ENCODE measurements at places on chromosomes 16 and 17.

GRCh38 chr16:11581678-11582077 lies 5.0 kb downstream of the LITAF start:
- no peak for DNase-seq

GRCh38 chr17:55157165-55157564 lies 107.6 kb upstream of the HLF start:
- DNase-seq = no peak

GRCh38 chr16:71912534-71913275 lies 17.4 kb downstream of the IST1 start:
- DNase-seq = no peak

GRCh38 chr16:48347191-48347865 lies 37.9 kb downstream of the SIAH1 start:
- DNase-seq = no peak

DNA sequence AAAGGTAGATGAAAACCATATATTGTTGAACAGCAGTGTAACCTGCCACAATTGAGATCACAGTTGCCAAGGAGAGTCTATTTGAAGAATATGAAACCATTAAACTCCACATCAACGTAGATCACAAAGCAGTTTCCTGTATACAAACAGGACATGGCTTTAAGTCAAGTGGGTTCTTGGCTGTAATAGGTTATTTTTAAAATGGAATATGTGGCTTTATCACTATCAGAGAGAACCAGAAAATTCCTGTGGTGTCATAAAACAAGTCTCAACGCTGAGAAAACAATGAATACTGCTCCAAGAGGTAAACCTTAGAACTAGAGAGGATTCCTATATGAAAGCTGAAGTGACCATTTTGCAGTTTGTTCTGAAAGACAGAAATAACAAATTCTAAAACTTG lies 999.7 kb downstream of the CDH11 start:
- DNase-seq = no peak

GRCh38 chr16:57608462-57609113 lies 19.8 kb upstream of the ADGRG1 start:
- DNase-seq = no peak

GRCh38 chr16:11272921-11273720 lies at the start of gene PRM3:
PRM3 (minus strand) TSS chr16:11273629; CDS start chr16:11273595, 34 bp downstream.
- no peak for DNase-seq

DNA sequence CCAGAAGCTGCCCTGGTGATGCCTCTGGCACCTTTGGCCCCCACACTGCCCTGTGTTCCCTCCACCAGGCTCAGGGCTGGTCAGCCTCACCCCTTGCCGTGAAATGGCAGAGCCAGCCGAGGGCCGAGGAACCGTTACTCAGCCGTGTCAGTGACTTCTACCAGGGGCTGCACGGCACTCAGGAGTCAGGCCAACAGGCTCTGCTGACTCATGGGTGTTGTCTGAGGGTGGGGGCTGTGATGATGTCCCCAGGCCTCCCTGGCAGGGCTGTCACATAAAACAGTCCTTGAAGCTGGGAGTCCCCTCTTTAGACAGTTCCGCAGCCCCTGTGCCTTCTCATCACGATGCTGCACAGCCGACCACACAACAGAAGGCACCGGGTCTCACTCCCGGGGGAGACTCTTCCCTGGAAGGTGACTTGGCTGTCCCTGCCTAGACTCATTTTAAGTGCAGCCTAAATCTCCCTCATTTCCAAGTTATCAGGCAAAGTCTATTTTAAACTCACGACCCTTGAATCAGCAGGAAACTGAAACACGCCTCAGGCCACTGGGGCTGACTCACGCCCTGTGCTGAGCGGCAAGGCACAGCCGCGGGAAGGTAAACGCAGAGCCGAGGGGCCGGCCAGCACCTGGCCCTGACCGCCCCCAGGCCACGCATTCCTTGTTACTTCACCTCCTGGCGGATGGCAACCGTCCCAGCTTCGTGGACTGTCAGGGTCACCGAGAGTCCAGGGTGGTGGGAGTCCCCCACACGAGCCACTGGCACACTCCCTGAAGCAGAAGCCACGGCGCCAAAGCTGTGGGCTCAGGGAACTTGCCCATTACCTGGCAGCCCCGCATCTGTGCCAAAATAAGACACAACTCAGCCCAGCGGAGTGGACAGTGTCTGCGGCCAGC lies 102.6 kb downstream of the ZNF778 start:
- peak; percentile 50 for DNase-seq

GRCh38 chr17:40111221-40112128 lies 10.3 kb upstream of the MSL1 start:
- peak; percentile 65 for DNase-seq

GRCh38 chr16:2092256-2092620 lies 43.5 kb downstream of the PKD1 start:
- DNase-seq = no peak

DNA sequence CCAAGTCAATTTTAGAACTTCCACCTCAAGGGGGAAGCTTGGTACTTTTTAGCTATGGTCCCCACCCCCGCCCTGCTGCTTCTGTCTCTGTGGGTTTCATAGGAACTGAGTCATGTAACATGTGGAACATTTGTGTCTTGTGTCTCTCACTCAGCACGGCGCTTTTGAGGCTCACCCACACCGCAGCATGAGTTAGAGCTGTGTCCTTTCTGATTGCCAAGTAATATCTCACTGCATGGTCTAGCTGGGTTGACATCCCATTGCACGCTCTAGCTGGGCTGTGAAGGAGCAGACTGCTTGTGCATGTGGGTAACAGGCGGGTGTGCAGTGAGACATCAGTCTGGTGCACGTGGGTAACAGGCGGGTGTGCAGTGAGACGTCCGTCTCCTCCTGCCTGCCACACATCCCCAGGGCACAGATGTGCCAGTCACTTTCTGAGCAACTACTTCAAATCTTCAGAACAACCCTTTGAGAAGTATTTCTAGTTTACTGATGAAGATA lies 26.4 kb upstream of the SLC7A5 start:
- DNase-seq = peak; percentile 80

DNA sequence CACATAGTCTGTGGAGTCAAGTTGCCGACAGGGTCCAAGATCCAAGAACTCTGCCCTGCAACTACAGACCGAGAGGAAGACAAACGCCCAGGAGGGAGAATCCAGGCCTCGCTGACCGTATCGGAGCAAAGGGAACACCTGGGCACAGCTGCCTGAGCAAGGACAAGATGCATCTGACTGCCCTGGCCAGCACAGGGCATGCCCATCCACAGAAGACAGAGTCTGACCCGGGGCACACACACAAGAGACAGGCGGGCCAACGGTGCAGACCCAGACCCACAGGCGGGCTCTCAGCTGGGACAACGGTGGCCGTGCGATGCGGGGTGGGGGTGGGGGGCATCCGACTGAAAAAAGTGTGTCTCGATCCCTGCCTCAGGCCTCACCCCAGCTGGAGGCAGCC lies 6.2 kb downstream of the RAB40B start:
- DNase-seq = no peak

All from activated CD8-positive, alpha-beta memory T cell treated with anti-CD3 and anti-CD28 coated beads, Interleukin-2, amount 50 U/mL, for 4 hours (primary cell).